ENCODE measurements at places on chromosomes 7 and 10. TPM values are rescaled to one million over a fixed set of nuclear protein-coding genes. Genes with fewer than 3 reads are reported as not detected.
A peak's percentile ranks its signal among the peaks of the same experiment; 100 is the strongest.

GRCh38 chr7:46682836-46683624 is 762.0 kb upstream of the IGFBP3 start:
- DNase-seq, result no peak

Gene CPXM2
- total RNA-seq, result not detected

Gene ADAM22
- 1.1 TPM for total RNA-seq

DNA sequence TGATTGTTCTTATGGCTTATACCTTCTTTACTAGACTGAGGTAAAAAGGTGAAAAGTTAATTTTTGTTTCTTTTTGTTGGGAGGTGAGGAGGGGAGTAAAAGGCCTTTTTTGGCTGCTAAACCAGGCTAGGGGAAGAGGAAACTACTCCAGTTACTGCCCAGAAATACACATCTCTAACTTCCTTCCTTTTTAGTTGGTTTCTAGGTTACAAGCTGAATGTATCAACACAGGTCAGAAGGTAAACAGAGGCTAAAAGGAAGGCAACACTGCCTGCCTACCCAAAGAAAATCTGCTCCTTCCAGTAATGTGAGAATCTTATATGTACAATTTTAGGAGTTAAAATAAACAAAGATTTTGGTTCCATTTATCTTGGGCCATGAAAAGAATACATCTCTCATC is 140.4 kb downstream of the NRBF2 start:
- DNase-seq, result peak; percentile 20

GRCh38 chr7:98641646-98642500 is 24.8 kb downstream of the NPTX2 start:
- no peak for DNase-seq

GRCh38 chr10:88553116-88553752 is 29.9 kb downstream of the RNLS start:
- peak; percentile 56 for DNase-seq

- no peak for DNase-seq
Observed at GRCh38 chr7:33446551-33446950, 317.2 kb downstream of the BBS9 start.

Gene TMEM270
- not detected for total RNA-seq

Gene CFAP46
- not detected for total RNA-seq

Gene CBX3
- total RNA-seq, result 217 TPM

GRCh38 chr10:16828114-16828568 is 10.9 kb upstream of the RSU1 start:
- peak; percentile 83 for DNase-seq

DNA sequence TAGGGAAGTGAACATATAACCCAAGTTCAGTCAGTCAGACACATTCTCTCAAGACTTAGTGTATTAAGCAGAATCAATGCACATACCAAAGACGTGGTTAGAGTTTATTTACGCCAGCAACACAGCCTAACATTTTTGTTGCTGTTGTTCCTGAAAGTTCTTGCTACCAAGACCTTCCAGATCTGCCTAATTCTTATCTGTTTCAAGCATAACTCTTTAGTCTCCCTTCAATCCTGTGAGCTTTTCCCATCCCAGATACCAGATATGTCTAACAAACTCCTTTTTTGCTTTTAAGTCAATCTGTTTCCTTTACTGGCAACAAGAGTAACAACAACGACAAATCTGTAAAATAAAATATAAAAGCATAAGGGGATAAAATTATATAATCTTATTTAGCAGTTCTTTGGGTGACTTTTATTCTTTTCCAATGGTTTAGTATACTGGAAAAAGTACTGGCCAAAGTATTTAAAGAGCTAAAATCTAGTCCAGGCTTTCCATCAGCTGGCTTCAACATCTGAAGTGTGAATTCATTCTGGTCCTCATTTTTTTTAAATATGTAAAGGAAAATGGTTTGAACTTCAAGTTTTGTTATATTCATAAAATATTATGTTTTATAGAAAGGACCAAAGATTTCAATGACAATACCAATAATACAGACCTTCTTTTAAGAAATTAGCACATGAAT is 193.8 kb downstream of the IMMP2L start:
- DNase-seq, result no peak

Gene NAT16
- total RNA-seq, result not detected

Gene CHN2
- total RNA-seq, result 3.6 TPM

GRCh38 chr7:157845203-157845835 is 508.5 kb downstream of the DNAJB6 start:
- DNase-seq, result no peak

DNA sequence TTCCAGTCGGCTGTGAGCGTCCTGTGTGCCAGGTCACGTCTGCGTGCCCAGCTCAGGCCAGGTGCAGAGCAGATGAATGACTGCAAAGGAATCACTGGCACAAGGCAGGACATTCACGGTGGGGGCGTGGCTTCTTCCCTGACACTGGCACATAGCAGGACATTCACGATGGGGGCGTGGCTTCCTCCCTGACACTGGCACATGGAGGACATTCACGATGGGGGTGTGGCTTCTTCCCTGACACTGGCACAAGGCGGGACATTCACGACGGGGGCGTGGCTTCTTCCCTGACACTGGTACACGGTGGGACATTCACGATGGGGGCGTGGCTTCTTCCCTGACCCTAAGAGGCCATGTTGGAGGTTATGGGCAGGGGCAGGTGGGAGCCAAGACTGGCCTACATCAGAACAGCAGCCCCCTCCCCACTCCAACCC is 64.3 kb downstream of the MYL10 start:
- DNase-seq, result no peak

Gene FAM25A
- total RNA-seq, result not detected

- no peak for DNase-seq
Observed at GRCh38 chr7:20030915-20031362, 186.2 kb downstream of the MACC1 start.

DNA sequence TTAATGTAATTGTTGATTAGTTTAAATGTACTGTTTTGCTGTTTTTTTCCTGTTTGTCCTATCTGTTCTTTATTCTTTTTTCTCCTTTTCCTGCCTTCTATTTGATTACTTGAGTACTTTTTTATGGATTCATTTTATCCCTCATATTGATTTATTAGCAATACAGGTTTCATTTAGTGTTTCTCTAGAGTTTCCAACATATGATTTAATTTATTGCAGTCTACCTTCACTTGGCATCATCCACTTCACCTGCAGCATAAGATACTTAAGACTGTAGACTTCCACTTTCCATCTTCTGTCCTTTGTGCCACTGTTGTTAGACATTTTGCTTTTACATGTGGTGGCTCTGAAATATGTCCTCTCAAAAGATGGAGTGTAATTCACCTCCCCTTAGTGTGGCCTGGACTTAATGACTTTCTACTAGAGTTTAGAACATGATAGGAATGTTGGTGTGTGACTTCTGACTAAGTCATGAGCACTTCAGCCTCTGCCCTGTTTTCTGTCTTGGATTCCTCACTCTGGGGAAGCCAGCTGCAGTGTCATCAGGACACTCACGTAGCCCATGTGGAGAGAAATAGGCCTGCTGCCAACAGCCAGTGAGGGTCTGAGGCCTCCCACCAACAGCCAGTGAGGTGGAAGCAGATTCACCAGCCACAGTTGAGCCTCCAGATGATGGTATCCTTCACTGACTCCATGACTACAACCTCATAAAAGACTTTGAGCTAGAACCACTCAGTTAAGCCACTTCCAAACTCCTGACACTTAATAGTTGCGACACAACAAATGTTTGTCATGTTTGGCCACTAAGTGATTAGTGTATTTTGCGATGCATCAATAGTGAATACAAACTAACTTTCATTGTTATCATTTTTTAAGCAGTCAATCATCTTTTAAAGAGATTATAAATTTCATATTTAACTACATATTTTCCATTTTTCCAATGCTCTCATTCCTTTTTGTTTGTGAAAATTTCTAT is 643.5 kb upstream of the DPP6 start:
- DNase-seq, result no peak

DNA sequence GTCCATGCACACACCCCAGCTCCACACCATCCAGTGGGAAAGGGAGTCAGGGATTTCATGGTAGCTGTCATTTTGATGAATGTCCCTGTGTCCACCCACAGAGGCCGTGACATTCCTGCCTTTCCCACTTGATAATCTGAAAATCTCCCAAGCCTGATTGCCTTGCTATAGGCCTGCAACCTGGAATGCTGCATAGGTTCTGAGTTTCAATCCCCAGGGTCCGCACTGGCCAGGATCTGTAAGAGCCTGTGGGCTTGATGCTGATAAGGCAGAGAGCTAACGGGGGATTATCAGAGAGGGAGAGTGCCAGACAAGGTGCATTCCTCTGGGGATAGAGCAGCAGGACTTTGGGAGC is 57.5 kb downstream of the RBM20 start:
- DNase-seq, result no peak

Gene AMPH
- 0.23 TPM for total RNA-seq

GRCh38 chr7:29113384-29114102 is 32.8 kb downstream of the CPVL start:
- DNase-seq, result peak; percentile 13

- no peak for DNase-seq
Observed at GRCh38 chr7:140458201-140458600, 21.1 kb downstream of the MKRN1 start.

Gene C7orf25
- 3.0 TPM for total RNA-seq

Gene CDCA7L
- 61.8 TPM for total RNA-seq

DNA sequence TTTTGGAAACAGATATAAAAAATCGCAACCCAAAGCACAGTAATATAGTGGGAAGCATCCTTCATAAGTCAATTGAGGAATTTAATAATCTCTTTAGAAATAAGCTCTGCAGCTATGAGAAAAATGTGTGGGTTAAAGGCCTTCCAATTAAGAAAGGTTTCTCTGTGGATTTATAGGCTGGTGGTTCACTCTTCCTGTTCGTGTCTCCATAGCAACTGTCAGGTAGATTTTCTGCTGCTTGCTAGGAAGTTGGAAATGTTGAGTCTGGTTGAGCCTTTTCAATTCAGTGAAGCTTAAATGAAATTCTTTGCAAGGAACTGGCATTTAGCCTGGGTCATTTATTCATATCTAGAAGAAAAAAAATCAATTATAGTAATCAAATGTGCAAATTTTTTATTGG is 652.8 kb upstream of the CELF2 start:
- DNase-seq, result no peak

Gene CYTH3
- total RNA-seq, result 1.4 TPM

DNA sequence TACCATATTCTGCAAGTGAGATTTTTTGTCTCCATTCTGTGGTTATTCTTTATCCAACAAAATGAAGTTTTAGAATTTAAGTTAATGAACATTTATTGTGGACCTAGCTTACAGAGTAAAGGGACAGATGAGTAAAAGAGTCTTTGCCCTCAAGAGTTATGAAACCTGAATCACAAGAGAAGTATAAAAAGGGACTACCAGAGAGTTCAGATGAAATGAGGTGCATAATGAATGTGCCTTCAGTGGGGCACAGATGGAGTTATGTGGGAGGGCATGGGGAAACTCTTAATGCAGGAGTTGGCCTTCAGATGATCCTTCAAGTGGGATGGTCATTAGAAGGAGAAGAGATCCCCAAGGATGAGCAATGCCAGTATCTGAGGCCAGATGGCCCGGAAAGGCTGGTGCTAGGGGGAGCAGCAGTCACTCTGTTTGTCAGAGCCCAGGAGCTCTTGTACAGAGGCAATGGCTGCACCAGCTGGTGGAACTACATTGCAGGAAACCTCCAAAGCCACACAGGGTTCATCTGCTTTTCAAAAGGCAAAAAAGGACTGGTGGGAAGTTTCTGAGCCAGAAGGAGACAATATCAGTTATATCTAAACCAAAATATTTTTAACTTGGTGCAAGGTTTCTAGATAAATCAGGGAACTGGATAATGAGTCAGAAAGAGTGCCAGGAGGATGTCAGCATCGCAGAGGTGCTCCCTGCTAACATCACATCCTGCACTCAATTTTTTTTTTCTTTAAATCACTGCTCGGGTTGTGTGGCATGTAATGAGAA is 162.0 kb downstream of the KLF6 start:
- DNase-seq, result no peak

DNA sequence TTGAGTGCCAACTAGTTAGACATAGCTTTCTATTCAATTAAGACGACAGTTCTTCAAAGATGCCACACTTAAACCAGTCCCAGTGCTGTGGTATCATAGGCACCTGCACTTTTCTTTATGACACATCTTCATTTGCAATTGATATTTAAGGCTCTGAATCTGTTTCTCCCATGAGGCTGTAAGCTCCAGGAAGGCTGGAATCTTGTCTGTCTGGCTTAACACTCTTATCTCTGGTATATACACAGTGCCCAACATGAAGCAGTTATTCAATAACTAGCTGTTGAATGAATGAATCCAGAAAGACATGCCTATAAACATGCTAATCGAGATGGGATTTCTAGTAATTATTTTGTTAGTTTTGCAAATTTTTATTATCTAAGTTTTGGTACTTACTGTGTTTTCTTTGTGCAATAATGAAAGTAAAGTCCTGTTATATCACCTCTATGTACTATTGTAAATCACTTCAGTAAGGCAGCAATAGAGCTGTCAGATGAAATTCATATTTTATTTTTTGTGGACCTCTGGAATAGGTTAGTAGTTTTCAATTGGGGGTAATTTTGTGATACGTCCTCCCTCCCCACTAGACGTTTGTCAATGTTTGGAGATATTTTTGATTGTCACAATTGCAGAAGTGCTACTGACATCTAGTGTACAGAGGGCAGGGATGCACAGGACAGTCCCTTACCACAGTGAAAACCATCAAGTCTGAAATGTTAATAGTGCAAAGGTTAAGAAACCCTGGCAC is 51.3 kb upstream of the STEAP4 start:
- no peak for DNase-seq

- DNase-seq, result no peak
Observed at GRCh38 chr10:16470747-16471146, 33.9 kb downstream of the PTER start.

DNA sequence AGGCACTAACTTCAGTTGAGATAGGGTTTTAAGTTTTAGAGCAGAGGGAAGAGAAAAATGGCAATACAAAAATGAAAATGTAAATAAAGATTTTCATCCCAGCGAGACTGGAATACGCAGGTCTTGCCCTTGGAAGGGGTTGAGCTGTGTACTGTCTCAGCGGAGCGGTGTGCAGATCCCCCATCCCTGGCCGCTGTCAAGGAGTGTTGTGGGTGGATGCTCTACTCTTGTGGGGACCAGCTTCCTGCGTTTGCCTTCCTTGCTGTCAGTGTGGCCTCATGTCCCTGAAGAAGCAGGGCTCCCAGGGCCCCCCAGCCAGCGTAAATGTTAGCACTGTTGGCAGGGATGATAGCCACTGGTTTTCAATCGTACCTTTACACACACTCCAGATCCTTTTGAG is 249.7 kb upstream of the PITRM1 start:
- no peak for DNase-seq

GRCh38 chr7:158809596-158809995 is 19.7 kb downstream of the ESYT2 start:
- no peak for DNase-seq

Gene PDE1C
- not detected for total RNA-seq

- DNase-seq, result no peak
Observed at GRCh38 chr7:33334349-33334748, 205.0 kb downstream of the BBS9 start.

GRCh38 chr10:50416881-50417280 is 165.6 kb upstream of the ASAH2 start:
- DNase-seq, result no peak

- no peak for DNase-seq
Observed at GRCh38 chr7:88480896-88481295, 174.2 kb upstream of the STEAP4 start.

Gene TMEM120A
- 17.3 TPM for total RNA-seq

Gene PPIA
- 2,183 TPM for total RNA-seq
